ENCODE measurements at places on chromosomes 4 and X. TPM values are rescaled to one million over a fixed set of nuclear protein-coding genes. Genes with fewer than 3 reads are reported as not detected.

DNA sequence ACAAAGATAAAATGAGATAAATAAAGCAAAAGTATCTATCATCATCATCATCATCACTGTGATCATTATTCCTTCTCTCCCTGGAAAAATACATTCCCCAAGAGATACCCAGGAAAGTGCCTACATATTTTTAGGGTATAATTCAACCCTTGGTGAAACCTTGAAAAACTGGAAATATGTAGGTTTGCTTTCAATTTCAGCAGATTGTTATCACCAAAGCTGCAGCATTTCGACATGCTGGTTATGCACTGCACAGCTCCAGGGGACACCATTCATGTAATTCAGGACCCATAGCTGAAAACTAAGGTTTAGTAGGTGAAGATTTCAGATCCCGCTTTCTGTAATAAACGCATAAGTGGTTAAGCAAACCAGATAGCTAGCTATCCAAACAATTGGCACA, 28.4 kb upstream of the FBXW7 start:
- H3K27ac ChIP-seq, result no peak overlapping the region
- no peaks in the 10 kb centered on the region for H3K27me3 ChIP-seq
- no peak overlapping the region for H3K4me3 ChIP-seq
- H3K36me3 ChIP-seq, result no peaks in the 10 kb centered on the region
- no peaks in the 10 kb centered on the region for H3K4me1 ChIP-seq

DNA sequence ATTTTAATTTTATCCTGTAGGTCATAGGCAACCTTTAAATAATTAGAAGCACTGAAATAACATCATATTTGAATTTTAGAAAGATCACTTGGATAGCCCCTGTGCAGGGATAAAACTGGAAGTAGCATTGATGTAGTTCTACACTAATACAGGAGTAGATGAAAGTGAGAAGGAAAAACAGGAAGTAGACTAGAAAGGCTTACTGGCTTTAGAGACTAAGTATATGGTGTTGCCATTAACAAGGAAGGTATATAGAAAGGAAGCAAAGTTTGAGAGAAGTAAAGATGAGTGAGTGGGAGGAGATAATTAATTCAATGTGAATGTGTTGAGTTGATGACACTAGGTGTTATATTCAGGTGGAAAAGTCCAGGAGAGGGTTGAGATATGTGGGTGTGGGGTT, 73.1 kb upstream of the EPGN start:
- H3K36me3 ChIP-seq, result peaks cover 10% of the 10 kb centered on the region
- no peak overlapping the region for H3K27ac ChIP-seq
- H3K27me3 ChIP-seq, result no peaks in the 10 kb centered on the region

DNA sequence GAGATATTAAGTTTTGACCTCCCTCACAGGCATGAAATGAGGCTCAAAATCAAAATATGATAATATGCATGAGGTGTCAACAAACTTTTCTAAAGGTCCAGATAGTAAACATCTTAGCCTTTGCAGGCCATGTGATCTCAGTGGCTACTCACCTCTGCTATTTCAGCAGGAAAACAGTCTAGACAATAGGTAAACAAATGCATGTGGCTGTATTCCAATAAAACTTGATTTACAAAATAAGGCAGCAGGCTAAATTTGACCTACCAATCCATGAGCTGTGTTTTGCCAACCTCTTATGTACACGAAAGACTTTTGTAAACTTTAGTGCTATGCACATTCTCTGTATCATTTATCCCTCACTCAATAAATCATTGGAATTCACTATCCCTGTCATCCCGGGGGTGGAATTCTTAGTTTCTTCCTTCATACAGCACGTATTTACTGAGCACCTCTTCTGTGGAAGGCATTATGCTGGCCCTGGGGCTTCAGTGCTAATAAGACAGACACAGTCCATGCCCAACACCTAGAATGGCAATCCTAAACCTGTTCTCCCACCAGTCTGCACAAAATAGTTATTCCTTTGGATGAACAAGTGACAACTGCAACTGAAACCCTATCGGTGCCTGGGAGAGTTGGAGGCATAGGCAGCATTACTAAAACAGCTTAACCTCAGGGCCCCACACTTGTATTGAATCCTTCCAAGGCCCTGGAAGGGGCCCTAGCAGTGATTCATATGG, 19.9 kb downstream of the MAGEB17 start:
- H3K36me3 ChIP-seq, result no peaks in the 10 kb centered on the region
- no peak overlapping the region for H3K27ac ChIP-seq
- no peak for DNase-seq

GRCh38 chr4:106065018-106065417, 169.7 kb downstream of the NPNT start:
- no peaks in the 10 kb centered on the region for H3K27me3 ChIP-seq
- no peak overlapping the region for H3K27ac ChIP-seq
- no peak overlapping the region for H3K4me3 ChIP-seq

DNA sequence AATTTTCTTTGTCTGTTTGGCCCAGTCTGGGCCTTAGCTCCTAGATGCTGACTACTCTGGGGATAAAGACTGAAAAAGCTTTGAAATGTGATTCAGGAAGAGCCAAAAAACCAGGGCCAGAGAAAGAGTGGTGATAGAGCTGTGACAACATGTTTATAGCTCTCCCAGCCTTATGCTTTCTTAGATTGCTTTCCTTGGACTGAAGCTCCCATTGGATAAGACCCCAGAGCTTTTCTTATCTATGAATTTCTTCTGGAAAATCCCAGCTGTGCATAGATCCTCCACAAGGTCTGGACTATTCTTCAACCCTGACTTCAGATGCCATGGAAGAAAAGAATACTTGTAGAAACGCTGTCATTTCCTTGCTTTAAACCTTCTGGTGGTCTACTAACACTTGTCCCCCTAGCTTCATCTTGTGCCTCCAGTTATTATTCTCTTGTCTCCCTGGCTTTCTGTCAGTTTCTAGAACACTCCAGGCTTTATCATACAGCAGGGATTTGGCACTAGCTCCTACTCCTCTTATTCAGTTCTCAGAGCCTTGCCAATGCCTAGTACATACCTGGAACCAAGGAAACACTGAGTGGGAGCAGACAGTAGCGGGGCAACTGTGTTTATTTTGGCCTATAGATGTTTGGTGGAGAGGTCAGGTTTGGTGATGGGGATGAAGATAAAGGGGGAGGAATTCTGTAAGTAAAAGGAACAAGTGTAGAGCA, 57.1 kb upstream of the TEX13D start:
- peaks cover 9% of the 10 kb centered on the region for H3K4me1 ChIP-seq
- H3K27me3 ChIP-seq, result no peaks in the 10 kb centered on the region
- no peak for DNase-seq
- H3K4me3 ChIP-seq, result no peak overlapping the region

The TEX11 gene
- total RNA-seq, result not detected

- no peak for DNase-seq
- H3K4me1 ChIP-seq, result no peaks in the 10 kb centered on the region
- H3K4me3 ChIP-seq, result no peak overlapping the region
- H3K36me3 ChIP-seq, result no peaks in the 10 kb centered on the region
- no peaks in the 10 kb centered on the region for H3K27me3 ChIP-seq
Observed at GRCh38 chrX:109943092-109943739, 59.7 kb upstream of the TMEM164 start.

The ZNF711 gene
- total RNA-seq, result 1.5 TPM

DNA sequence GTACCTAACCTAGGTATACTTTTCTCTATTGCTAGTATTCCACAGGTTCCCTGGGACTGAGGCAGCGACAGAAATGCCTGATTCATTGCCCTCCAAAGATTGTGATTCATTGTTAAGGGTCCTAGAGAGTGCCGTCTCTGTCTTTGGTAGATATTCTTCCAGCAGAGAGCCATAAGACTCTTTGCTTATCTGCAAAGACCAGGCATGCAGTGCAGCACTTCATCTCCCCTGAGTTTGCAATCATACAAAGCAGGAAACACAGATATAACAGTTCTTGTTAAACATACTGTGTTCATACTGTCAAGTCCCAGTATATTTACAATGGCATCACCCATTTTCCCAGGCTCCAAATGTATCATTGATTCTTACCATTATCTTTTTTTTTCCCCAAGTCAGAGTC, 47.7 kb downstream of the KLF8 start:
- H3K27ac ChIP-seq, result no peak overlapping the region
- no peak for DNase-seq
- H3K4me3 ChIP-seq, result no peak overlapping the region
- H3K4me1 ChIP-seq, result peaks cover 7% of the 10 kb centered on the region
- no peaks in the 10 kb centered on the region for H3K27me3 ChIP-seq

DNA sequence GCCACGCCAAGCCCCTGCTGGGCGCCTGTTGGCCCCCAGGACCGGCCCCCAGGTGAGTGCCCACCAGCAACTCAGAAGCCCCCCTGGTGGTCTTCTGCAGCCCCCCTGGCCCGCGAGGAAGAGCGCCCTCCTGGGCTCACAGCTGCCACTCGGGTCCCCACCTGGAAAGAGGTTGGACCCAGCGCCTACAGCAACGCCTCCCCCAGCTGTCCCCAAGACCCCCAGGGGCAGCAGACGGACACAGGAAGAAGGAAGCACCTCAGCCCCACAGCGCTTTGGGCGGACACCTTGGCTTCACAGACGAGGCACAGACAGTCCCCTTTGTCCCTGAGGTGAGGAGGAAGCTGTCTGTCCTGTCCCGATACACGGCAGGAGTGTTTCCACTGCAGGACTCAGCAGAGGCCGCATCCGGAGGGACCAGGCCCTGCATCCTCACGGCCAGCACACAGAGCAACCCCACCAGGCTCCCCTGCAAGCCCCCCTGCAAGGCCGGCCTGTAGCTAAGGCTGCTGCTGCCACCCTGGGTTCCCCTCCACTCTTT, 115.6 kb upstream of the NKX1-1 start:
- DNase-seq, result no peak
- H3K4me3 ChIP-seq, result no peak overlapping the region
- H3K4me1 ChIP-seq, result peaks cover 4% of the 10 kb centered on the region
- peaks cover 37% of the 10 kb centered on the region for H3K27me3 ChIP-seq
- H3K36me3 ChIP-seq, result no peaks in the 10 kb centered on the region

GRCh38 chr4:175671491-175671934, 140.6 kb downstream of the GPM6A start:
- no peak overlapping the region for H3K4me3 ChIP-seq
- H3K4me1 ChIP-seq, result no peaks in the 10 kb centered on the region
- no peaks in the 10 kb centered on the region for H3K36me3 ChIP-seq
- H3K27me3 ChIP-seq, result no peaks in the 10 kb centered on the region
- DNase-seq, result no peak

DNA sequence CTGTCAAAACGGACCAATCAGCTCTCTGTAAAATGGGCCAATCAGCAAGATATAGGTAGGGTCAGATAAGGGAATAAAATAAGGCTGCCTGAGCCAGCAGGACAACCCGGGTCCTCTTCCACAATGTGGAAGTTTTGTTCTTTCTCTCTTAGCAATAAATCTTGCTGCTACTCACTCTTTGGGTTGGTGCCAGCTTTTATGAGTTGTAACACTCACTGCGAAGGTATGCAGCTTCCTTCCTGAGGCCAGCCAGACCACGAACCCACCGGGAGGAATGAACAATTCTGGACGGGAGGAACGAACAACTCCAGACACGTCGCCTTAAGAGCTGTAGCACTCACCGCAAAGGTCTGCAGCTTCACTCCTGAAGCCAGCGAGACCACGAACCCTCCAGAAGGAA, 287.8 kb downstream of the RAPGEF2 start:
- H3K36me3 ChIP-seq, result no peaks in the 10 kb centered on the region
- H3K4me3 ChIP-seq, result no peak overlapping the region
- H3K27ac ChIP-seq, result no peak overlapping the region
- H3K4me1 ChIP-seq, result peaks cover 3% of the 10 kb centered on the region

DNA sequence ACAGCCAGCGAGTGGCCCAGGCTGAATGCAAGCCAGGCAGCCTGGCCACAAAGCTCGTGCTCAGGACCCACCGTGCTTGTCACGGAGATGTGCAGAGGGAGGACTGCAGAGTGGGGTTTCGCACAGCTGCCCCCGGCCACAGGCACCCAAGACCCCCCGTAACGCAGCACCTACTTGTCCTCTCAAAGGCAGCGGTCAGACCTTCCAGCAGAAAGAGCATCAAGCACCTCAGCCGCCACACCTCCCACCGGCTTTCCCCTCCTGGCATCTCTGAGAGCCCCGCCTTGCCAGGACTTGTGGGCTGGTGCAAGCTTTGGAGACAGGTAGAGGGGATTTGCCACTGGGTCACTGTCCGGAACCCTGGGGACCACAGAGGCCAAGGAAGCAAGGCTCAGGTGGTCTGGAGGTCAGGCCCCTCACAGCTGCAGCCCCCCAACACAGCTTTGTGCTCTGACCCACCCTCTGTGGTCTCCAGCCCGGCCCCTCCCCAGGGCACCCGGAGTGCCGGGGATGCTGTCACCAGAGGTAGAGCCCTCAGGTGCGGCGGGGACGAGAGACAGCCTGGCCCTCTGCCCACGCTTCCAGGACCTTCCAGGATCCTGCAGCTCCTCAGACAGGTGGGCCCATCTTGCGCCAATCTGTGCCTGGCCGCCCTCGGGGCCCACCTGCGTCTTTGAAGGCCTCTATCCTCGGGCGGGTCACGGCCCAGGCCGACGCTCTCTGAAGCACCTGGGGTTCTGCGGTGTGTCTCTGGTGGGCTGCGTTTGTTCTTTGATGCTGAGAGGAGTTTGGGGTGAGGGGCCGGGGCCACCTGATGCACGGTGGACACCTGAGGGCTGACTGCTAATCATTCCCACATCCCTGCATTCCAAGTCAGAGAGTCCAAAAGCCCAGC, 34.4 kb upstream of the HMX1 start:
- H3K36me3 ChIP-seq, result no peaks in the 10 kb centered on the region
- no peaks in the 10 kb centered on the region for H3K27me3 ChIP-seq
- H3K4me3 ChIP-seq, result no peak overlapping the region
- no peak overlapping the region for H3K27ac ChIP-seq
- DNase-seq, result no peak
- no peaks in the 10 kb centered on the region for H3K4me1 ChIP-seq

The EGFL6 gene
- total RNA-seq, result 1.8 TPM

- DNase-seq, result no peak
- H3K27me3 ChIP-seq, result peaks cover 4% of the 10 kb centered on the region
- H3K4me3 ChIP-seq, result peak overlapping the region; percentile 92
- peaks cover 13% of the 10 kb centered on the region for H3K4me1 ChIP-seq
- no peaks in the 10 kb centered on the region for H3K36me3 ChIP-seq
- H3K27ac ChIP-seq, result peak overlapping the region; percentile 98
Observed at GRCh38 chrX:52261125-52261462, 76.4 kb downstream of the MAGED4 start.

DNA sequence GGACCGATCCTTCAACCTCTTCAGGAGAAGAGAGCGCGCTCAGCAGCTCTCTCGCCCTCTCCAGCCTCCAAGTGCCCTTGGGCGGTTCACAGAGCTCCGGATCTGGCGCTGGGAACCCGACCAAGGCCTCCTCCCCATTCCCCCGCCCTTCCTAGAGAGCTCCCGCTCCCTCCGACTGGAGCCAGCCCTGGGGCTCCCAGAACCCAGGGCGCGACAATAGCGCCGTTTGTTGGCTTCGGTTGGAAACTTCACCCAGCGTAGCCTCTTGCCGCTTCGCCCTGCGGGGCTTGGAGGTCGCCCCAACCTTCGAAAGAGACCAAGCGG, 3.1 kb upstream of the SOX3 start:
- H3K4me3 ChIP-seq, result no peak overlapping the region
- H3K27ac ChIP-seq, result no peak overlapping the region
- no peaks in the 10 kb centered on the region for H3K36me3 ChIP-seq
- H3K4me1 ChIP-seq, result peaks cover 1% of the 10 kb centered on the region
- no peak for DNase-seq
- peaks cover 67% of the 10 kb centered on the region for H3K27me3 ChIP-seq

- no peaks in the 10 kb centered on the region for H3K36me3 ChIP-seq
- DNase-seq, result no peak
- H3K27ac ChIP-seq, result no peak overlapping the region
- H3K27me3 ChIP-seq, result no peaks in the 10 kb centered on the region
- H3K4me3 ChIP-seq, result no peak overlapping the region
- no peaks in the 10 kb centered on the region for H3K4me1 ChIP-seq
Observed at GRCh38 chrX:141936080-141936479, 32.4 kb downstream of the MAGEC1 start.

The ENPEP gene
- total RNA-seq, result not detected

All from activated naive CD8-positive, alpha-beta T cell treated with anti-CD3 and anti-CD28 coated beads for 36 hours (primary cell).